ENCODE measurements at places on chromosomes 2 and 18.

- DNase-seq: peak; percentile 61
These were observed 78.8 kb downstream of the MYL12B start for GRCh38 chr18:3340682-3341097.

DNA sequence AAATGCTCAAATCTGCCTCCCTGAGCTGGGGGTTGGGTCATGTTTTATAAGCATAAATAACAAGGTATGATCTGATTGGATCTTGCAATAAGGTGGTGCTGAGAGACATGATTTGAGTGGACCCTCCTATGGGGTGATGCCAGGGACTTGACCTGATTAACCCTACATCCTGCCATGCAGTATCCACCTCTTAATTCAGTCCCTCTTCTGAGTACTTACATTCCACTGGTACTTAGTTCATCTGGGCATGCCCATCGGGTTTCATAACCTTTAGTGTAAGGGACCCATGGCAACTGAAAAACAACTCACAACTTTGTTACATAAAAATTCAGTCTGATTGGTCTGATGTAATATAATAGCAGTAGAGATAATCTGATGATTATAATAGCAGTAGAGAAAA, 397.9 kb upstream of the HNMT start:
- no peak for DNase-seq

DNA sequence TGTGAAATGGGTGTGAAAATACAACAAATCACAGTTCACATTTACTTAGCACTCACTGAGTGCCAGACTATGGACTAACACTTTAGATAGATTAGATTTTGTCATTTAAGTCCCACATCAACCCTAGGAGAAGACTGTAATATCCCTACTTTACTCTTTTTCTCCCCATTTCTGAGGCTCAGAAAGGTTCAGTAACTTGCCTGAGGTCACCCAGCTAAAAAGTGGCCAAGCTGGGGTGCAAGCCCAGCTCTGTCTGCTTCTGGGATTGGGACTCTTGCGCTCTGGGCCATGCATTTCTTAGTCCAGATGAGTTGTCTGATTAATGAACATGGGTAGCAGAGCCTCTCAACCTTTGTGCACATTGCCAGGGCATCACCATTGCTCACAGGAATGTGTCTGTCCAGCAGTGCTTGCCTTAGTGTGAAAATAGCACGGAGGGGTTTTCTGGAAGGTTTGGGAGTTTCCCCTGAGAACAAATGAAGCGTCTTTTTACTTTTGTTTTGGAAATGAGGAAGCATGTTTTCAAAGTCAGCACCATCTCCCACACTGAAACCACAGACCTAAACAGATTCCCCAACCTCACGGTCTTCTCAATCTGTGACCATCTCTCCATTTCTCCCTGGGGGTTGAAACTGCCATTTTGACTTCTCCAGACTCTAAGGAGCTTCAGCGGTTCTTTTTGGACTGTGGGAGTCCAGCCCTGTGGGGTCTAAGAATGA, 31.9 kb downstream of the NRP2 start:
- no peak for DNase-seq

DNA sequence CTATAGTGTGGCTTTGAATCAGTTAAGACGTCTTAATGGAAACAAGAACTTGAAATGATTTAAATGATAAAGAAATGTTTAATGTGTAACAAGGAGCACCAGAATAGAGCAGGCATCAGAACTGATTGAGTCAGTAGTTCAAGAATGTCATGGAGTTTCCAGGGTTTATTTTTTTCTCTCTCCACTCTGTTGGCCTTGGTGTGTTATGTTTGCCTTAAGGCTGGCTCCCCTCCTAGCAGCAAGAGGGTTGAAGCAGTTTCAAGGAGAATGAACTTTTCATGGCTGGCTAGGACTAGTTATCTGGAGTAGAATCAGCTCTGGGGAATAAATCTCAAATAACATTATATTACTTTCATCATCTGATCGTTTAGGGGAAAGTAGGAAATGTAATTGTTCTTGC, 13.4 kb upstream of the GLS start:
- peak; percentile 95 for DNase-seq

GRCh38 chr2:237134321-237135230, 48.9 kb downstream of the COPS8 start:
- peak; percentile 61 for DNase-seq

GRCh38 chr2:6667326-6667725, 198.4 kb downstream of the CMPK2 start:
- no peak for DNase-seq

DNA sequence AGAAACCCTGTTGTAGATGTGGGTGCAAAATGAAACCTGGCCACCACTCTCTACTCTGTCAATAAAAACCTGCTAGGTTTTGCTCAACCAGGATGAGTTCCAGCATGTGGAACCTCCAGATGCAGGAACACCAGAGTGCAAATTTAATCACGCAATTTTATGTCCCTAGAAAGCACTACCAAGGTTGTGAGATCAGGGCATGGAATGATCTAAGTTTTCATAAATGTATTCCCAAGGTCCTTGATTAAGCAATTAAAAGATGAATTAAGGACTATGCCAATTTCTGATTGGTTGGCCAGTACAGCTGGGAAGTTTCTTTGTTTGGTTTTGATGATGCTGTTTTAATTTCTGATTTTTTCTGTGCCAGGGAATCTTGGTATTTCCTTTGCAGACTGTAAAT, 179.2 kb downstream of the KCNS3 start:
- no peak for DNase-seq

DNA sequence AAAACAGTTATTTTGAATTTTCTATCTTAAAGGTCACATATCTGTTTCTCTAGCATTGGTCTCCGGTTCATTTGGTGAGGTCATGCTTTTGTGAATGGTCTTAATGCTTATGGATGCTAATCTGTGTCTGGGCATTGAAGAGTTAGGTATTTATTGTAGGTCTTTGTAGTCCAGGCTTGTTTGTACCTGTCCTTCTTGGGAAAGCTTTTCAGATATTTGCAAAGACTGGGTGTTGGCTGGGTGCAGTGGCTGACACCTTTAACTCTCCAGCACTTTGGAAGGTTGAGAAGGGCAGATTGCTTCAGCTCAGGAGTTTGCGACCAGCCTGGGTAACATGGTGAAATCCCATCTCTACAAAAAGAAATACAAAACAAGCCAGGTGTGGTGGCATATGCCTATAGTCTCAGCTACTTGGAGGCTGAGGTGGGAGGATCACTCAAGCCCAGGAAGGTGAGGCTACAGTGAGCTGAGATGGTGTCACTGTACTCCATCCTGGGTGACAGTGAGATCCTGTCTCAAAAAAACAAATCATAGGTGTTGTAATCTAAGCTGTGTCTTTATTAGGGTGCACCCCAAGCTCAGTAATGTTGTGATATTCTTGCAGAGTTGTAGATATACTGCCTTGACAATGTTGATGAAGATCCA, 82.3 kb downstream of the FAM117B start:
- DNase-seq: no peak

GRCh38 chr2:109253217-109253616, 124.2 kb downstream of the SH3RF3 start:
- no peak for DNase-seq

DNA sequence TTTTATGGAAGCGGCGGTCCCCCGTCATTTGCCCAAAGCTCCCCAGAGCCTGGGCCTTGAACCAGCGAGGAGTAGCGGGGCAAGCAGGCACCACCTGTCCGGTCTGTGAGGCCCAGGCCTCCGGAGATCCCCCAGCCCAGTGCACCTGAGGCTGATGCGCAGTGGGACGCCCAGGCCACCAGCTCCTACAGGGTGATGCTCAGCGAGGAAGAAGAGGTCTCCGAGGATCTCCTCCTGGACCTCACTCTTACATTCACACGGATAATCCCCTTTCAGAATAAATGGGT, 220.2 kb downstream of the NDUFA10 start:
- no peak for DNase-seq

GRCh38 chr2:176079831-176080539, 3.8 kb downstream of the EVX2 start:
- DNase-seq: peak; percentile 69

- no peak for DNase-seq
These were observed 40.2 kb downstream of the TMEM182 start for GRCh38 chr2:102801858-102802699.

DNA sequence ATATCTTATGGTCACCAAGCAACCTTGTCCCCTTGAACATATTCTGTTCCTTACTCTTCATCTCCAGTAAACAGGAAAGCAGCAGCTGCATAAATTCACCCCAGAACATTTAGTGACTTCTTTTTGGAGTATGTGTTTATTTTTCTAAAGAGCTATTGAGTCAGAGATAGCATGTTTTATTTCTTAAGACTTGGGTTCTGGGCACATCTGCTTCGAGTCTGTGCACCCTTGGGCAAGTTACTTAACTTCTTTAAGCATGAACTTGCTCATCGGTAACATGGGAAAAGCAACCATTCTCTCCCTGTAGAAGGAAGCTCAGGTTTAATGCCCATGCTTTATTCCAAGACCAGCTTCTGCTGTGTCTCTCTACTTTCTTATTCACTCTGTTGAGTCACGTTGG, 309.3 kb upstream of the MEX3C start:
- DNase-seq: no peak

DNA sequence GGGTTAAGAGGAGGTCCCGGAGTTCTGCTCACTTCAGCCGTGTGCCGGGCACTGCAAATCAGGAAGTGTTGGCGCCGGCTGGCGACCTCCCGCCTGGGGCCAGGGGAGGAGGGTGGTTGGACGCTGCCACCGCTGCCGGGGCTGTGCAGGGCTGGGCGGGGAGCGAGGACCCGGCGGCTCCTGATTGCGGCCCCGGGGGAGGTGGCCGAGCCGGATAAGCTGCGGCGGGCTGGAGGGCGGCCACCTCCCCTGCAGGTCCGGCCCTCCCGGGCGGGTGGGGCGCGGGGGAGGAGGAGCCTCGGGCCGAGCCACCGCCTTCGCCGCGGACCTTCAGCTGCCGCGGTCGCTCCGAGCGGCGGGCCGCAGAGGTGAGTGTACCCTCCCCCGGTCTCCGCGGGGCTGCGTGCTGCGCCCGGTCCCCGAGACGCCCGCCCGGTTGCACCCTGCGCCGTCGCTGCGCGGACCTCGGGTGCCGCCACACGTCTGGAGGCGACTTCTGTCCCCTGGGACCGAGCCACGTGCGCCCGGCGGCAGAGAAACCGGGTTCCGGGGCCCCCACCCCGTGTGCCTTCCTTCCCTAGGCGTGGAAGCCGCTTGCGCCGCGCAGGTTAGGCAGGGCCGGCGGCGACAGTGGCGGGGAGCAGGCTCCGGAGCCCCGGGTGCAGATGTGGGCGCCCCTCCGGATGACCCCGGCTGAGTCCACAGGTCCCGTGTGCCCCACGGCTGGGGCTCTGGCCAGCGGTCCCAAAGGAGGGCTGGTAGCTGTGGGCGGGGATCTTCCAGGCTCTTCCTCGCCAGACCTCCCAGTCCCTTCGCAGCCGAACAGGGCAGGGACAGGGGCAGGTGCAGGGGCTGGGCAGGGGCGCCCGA, at the start of gene STEAP3:
TSS of gene STEAP3 (plus strand) at position 314 of the 870 bp plus-strand sequence. CDS start 7,179 bp downstream, outside the sequence.
- peak; percentile 77 for DNase-seq

DNA sequence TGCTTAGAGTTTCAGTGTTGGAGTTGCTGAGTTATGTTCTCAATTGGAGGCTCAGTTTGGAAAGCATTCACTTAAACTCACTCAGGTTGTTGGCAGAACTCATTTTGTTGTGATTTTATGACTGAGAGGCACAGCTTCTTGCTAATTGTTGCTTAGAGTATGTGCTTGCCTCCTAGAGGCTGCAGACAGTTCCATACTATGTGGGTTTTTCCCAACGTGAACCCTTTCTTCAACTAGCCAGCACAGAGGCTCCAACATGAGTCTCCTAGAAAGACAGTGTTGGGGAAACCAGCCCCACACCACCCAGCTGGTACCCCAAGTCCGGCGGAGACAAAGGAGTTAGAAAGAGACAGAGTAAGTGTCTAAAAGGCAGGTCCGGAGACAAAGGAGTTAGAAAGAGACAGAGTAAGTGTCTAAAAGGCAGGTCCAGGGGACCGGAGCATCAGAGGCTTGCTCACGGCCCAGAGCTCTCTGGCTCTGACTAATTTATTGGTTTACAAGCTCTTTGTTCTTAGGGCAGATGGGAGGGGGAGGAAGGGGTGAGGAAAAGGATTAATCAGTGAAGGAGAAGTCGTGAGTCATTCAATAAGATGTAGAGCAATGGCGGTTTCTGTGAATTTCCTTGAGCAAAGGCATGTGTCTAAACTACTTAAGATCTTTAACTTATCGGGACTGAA, 999.7 kb upstream of the LRRTM1 start:
- DNase-seq: no peak

- DNase-seq: no peak
These were observed 161.0 kb downstream of the RNF152 start for GRCh38 chr18:61731693-61732376.

DNA sequence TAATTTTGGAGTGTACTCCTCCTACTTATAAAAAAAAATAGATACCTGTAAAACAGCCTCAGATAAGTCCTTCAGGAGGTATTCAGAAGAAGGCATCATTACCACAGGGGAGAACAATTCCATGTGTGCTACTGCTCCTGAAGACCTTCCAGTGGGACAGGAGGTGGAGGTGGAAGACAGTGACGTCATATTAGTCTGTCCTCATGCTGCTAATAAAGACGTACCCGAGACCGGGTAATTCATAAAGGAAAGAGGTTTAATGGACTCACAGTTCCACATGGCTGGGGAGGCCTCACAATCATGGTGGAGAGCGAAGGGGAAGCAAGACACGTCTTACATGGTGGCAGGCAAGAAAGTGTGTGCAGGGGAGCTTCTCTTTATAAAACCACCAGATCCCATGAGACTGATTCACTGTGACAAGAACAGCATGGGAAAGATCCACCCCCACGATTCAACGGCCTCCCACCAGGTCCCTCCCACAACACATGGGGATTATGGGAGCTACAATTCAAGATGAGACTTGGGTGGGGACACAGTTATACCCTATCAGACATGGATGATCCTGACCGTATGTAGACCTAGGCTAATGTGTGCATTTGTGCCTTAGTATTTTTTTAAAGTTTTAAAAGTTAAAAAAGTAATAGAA, 98.4 kb downstream of the NDUFA10 start:
- DNase-seq: no peak

GRCh38 chr2:235647877-235648276, 154.0 kb downstream of the AGAP1 start:
- DNase-seq: peak; percentile 20

GRCh38 chr2:15560140-15560987, 770 bp downstream of the NBAS start:
- DNase-seq: peak; percentile 47

DNA sequence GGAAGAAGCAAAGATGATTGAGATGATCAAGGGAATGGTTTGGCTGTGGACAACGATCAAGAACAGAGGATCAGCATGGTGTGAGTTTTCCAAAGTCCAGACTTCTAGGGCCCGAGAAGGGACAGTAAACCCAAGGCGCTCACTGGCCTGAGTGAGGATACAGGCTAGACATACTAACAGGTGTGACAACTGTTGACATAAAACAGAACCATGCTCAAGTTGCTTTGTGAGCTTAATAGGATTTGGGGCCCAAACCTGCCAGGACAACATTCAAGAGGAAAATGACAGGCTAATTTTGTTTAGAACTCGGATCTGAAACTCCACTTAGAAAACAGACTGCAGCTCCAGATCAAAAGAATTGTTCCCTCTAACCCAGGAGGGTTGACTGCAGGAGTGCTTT, 68.1 kb upstream of the ACKR3 start:
- no peak for DNase-seq

- peak; percentile 87 for DNase-seq
These were observed 155.2 kb downstream of the TWIST2 start for GRCh38 chr2:239002954-239003623.
